Activated naive CD4-positive, alpha-beta T cell treated with anti-CD3 and anti-CD28 coated beads for 36 hours (primary cell): ENCODE measurements at places on chromosomes 6 and 20. TPM values are rescaled to one million over a fixed set of nuclear protein-coding genes. Genes with fewer than 3 reads are reported as not detected.
A peak's percentile ranks its signal among the peaks of the same experiment; 100 is the strongest.

TUBE1 gene
- total RNA-seq, result 62.7 TPM

OXT gene
- total RNA-seq, result not detected

PPIL6 gene
- total RNA-seq, result 0.19 TPM

TGM2 gene
- total RNA-seq, result not detected

LINC00237 gene
- not detected for total RNA-seq

- no peak for DNase-seq
- H3K4me1 ChIP-seq, result no peaks in the 10 kb centered on the region
- no peak overlapping the region for H3K27ac ChIP-seq
- H3K36me3 ChIP-seq, result no peaks in the 10 kb centered on the region
- H3K27me3 ChIP-seq, result no peaks in the 10 kb centered on the region
- no peak overlapping the region for H3K4me3 ChIP-seq
These were observed 116.7 kb downstream of the SULF2 start for GRCh38 chr20:47668313-47669151.

DNA sequence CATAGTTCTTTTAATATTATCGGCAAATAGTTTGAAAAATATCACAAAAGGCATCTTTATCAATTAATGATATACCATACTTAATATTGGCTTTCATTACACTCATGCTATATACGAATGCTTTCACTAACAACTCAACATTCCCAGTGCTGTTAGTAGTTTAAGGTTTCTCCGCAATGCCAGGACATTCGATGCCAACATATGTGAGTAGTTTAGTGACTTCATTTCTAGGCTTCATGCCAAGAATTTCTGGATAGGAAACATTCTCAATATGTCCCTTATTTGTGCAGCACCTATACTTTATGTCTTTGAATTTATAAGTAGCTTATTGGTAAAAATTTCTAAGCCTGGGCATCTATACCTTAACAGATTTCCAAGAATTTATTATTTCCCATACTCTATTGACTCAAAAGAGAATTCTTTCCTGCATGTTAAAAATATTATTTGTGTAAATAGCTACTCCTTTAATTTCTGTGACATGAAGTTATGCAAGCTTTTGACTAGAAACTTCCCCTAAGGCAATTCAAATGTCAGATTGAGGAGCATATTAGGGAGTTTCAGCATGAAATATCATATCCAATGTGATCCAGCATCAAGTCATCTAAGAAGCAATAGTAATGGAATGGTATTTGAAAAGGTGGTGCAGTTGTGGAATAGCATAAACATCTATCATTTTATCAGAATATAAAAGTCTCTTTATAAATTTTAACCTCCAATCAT, 236.0 kb upstream of the STXBP5 start:
- no peak overlapping the region for H3K27ac ChIP-seq
- DNase-seq, result no peak
- H3K36me3 ChIP-seq, result peaks cover 9% of the 10 kb centered on the region
- no peaks in the 10 kb centered on the region for H3K27me3 ChIP-seq
- H3K4me3 ChIP-seq, result no peak overlapping the region
- no peaks in the 10 kb centered on the region for H3K4me1 ChIP-seq

DNA sequence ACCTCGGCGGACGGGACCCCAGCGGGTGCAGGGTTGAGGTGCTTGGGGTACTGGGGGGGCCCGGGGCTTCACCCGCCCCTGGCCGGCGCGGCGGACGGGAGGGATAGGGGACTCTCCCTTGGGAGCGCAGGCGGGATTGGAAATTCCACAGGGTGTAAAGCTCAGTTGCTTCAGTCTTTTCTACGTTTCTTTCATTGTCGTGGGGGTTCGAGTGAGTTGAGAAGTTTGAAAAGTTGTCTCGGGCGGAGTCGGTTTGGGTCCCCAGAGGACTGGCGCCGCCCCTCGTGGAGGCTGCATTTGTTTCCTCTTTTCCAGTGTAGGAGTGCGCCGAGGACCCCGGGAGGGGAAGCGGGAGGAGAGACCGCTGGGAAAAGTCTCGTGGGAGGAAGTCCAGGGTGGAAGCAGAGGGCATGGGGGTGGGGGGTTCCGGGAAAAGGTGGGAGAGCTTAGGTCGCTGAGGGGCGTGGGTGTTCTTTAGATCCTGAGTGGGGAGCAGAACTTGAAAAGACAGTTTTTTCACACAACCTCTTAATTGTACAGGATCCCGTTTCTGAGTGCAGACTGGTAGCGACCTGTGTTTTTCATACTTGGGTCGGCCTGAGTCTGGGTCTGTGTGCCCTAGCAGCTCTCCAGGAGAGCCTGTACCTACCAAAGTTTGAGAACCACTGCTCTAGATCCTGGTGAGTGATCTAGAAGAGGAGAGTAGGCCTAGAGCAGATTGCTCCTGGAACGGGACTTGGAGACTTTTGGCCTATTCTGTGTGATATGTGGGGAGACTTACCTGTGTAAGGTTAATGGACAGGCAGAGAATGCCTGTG, 495 bp downstream of the FAM83B start:
- no peaks in the 10 kb centered on the region for H3K4me1 ChIP-seq
- H3K4me3 ChIP-seq, result no peak overlapping the region
- H3K27ac ChIP-seq, result no peak overlapping the region
- H3K27me3 ChIP-seq, result peaks cover 27% of the 10 kb centered on the region
- no peaks in the 10 kb centered on the region for H3K36me3 ChIP-seq
- DNase-seq, result no peak

DNA sequence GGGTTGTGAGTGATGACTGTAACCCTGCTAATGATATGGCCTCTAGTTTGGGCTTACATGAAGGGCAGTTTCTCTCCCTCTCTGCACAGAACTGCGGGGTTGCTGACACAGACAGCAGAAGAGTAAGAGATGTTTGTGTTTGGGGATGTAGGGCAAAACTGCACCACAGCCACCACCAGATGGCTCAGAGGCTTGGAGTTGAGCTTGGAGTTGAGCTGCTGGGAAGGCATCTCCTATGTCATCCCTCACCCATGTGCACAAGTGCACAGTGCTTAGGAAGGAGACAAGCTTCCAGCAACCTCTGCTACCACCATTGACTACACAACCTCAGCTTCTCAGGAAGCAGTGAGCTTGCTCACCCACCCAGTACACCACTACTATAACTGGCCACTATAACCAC, 303.9 kb upstream of the DEFB112 start:
- no peak for DNase-seq
- no peak overlapping the region for H3K4me3 ChIP-seq
- no peaks in the 10 kb centered on the region for H3K27me3 ChIP-seq
- no peaks in the 10 kb centered on the region for H3K36me3 ChIP-seq
- H3K4me1 ChIP-seq, result no peaks in the 10 kb centered on the region

DNA sequence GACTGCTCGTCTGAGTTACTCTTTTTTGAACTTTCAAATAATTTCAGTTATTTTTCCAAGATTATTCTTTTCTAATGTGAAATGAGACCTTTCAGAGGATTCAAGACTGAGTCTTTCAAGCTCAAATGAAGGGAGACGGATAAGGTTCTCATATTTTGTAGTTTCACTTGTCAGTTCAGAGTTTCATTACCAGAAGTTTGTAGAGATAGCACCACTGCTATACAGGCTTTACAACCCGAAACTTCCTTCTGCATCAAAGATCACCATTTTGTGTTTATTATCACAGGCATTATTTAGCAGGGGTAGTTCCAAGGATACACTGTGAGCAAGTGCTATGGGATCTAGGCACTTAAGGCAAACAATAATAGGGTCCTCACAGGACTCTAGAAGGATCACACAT, 74.7 kb upstream of the EPHA7 start:
- no peak overlapping the region for H3K27ac ChIP-seq
- H3K4me3 ChIP-seq, result no peak overlapping the region

- no peak overlapping the region for H3K4me3 ChIP-seq
- H3K27me3 ChIP-seq, result peaks cover 1% of the 10 kb centered on the region
- no peak for DNase-seq
- H3K27ac ChIP-seq, result no peak overlapping the region
These were observed 361.3 kb upstream of the BTBD3 start for GRCh38 chr20:11556410-11556809.

DNA sequence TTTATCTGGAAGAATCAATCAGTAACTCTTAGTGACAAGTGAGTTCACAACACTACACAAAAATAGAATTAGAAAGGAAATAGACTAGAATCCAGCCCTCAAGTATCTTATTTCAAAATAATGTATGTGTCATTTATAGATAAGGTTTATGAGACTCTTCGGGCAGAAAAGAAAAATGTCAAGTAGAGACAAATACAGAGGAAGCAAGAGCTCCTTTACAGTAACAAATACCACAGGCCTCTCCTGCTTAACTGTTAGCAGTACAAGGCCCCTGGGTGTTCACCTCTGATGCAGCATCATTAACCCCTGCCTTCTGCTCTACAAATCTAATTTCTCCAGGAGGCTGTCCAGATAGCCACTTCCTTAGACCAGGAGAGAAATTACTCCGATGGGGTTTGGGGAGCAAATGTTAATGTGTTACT, 76.7 kb downstream of the UBE3D start:
- no peak overlapping the region for H3K4me3 ChIP-seq
- H3K27me3 ChIP-seq, result no peaks in the 10 kb centered on the region
- H3K36me3 ChIP-seq, result peaks cover 7% of the 10 kb centered on the region
- H3K27ac ChIP-seq, result no peak overlapping the region

- H3K4me1 ChIP-seq, result no peaks in the 10 kb centered on the region
- no peaks in the 10 kb centered on the region for H3K36me3 ChIP-seq
- H3K4me3 ChIP-seq, result no peak overlapping the region
- H3K27ac ChIP-seq, result no peak overlapping the region
- H3K27me3 ChIP-seq, result no peaks in the 10 kb centered on the region
These were observed 16.9 kb downstream of the BNIP5 start for GRCh38 chr6:36319821-36320220.

GRCh38 chr6:62640749-62641148, 354.7 kb upstream of the KHDRBS2 start:
- H3K36me3 ChIP-seq, result no peaks in the 10 kb centered on the region
- H3K4me3 ChIP-seq, result no peak overlapping the region
- H3K27me3 ChIP-seq, result no peaks in the 10 kb centered on the region
- H3K27ac ChIP-seq, result no peak overlapping the region
- H3K4me1 ChIP-seq, result no peaks in the 10 kb centered on the region

- no peaks in the 10 kb centered on the region for H3K27me3 ChIP-seq
- no peak for DNase-seq
- no peaks in the 10 kb centered on the region for H3K36me3 ChIP-seq
- peaks cover 9% of the 10 kb centered on the region for H3K4me1 ChIP-seq
These were observed 52.8 kb downstream of the SNRNP48 start for GRCh38 chr6:7642791-7643190.

GRCh38 chr6:43171707-43172103, 636 bp downstream of the SRF start:
- peak overlapping the region; percentile 90 for H3K4me3 ChIP-seq
- H3K4me1 ChIP-seq, result peaks cover 36% of the 10 kb centered on the region
- DNase-seq, result peak; percentile 32
- peaks cover 13% of the 10 kb centered on the region for H3K36me3 ChIP-seq

DNA sequence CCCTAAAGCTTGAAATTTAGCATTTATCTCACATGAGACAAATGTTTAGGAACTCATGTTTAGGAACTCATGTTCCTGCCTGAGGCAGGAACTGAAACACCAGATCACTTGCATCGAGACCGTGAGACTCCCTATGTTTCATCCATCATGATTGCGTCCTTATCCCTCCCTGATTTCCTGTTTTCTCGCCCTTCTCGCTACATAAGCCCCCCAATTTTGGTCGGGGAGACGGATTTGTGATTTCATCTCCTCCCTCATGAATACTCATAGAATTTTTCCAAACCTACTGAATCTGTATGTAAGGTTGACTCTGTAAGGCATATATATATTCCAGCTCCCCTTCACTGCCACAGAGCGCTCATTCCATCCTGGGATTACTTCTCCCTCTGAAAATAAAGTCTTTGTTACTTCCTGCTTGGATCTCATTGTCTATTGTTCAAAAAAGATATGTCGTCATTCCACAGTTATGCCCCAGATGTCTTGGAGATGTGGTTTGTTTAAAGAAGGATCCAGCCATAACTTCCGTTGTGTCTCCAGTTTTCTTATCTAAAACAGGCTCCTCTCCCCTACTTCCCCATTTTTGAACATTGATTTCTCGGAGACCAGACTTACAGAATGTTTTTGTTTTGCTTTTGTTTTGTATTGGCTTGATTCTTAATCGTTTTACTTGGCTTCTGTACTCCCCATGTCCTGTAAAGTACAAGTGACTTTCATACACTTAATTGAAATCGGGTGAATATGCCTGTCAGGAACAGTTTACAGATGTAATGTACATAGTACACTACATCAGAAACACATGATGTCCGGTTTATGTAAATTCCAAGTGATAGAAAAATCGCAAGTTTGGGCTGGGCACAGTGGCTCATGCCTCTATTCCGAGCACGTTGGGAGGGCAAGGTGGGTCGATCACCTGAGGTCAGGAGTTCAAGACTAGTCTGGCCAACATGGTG, 118.7 kb downstream of the HFE start:
- H3K4me3 ChIP-seq, result no peak overlapping the region
- H3K36me3 ChIP-seq, result peaks cover 2% of the 10 kb centered on the region
- DNase-seq, result no peak
- H3K4me1 ChIP-seq, result peaks cover 13% of the 10 kb centered on the region
- no peaks in the 10 kb centered on the region for H3K27me3 ChIP-seq
- no peak overlapping the region for H3K27ac ChIP-seq

DNA sequence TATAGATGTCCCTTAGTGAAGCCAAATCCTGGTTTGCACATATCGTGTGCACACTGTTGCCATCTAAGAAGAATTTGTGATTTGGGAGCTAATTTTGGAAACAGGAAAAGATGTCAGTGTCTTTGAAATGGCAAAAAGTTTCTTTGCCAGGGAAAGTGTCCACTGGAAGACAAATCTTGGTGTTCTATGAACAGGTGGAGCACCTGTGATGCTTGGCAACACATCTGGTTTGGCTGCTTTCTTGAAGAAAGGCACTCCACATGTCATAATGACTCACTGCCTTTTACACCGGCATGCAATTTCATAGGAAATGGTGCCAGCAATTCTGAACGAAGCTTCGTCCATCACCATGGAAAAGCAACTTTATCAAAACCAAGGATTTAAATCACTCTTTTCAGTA, 1040.0 kb upstream of the MAP3K7 start:
- H3K36me3 ChIP-seq, result no peaks in the 10 kb centered on the region
- no peaks in the 10 kb centered on the region for H3K4me1 ChIP-seq
- H3K27ac ChIP-seq, result no peak overlapping the region
- no peak for DNase-seq
- no peaks in the 10 kb centered on the region for H3K27me3 ChIP-seq

GRCh38 chr6:52735071-52735470, 28.2 kb downstream of the GSTA2 start:
- H3K4me1 ChIP-seq, result no peaks in the 10 kb centered on the region
- H3K27me3 ChIP-seq, result no peaks in the 10 kb centered on the region
- H3K4me3 ChIP-seq, result no peak overlapping the region
- no peak overlapping the region for H3K27ac ChIP-seq

- no peak for DNase-seq
- H3K27me3 ChIP-seq, result no peaks in the 10 kb centered on the region
- peaks cover 17% of the 10 kb centered on the region for H3K36me3 ChIP-seq
- H3K4me3 ChIP-seq, result no peak overlapping the region
- H3K4me1 ChIP-seq, result no peaks in the 10 kb centered on the region
- H3K27ac ChIP-seq, result no peak overlapping the region
These were observed 45.9 kb upstream of the CSE1L start for GRCh38 chr20:48999890-49000870.

DNA sequence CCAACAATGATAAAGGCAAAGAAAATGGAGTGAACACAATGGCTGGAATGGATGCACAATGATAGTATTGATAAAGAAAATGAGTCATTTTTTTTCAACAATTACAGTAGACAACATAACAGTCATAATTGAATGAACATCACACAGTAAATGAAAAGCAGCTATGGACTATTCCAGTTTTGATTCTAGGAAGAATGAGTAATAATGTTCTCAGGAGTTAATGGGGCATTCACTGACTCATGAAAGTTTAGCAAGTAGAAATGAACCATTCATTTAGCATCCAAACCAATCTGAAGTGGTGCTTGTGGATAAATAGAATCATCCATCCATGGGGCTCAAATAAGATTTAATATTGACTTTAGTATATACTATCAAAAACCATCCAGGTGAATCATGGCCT, 1029.5 kb upstream of the GJE1 start:
- no peak overlapping the region for H3K4me3 ChIP-seq
- no peak overlapping the region for H3K27ac ChIP-seq
- no peaks in the 10 kb centered on the region for H3K36me3 ChIP-seq
- no peaks in the 10 kb centered on the region for H3K4me1 ChIP-seq
- peaks cover 5% of the 10 kb centered on the region for H3K27me3 ChIP-seq
